Cardiac muscle cell (in vitro differentiated cells and primary cell): ENCODE measurements at places on chromosomes 1 and 21.

- DNase-seq = no peak
Measured at GRCh38 chr1:95957748-95958147, 723.7 kb downstream of the RWDD3 start.

GRCh38 chr1:201954263-201955008, 867 bp upstream of the TIMM17A start:
- DNase-seq = no peak

GRCh38 chr1:18588093-18588492, 42.6 kb upstream of the PAX7 start:
- no peak for DNase-seq

GRCh38 chr21:29697555-29698193, 242.1 kb downstream of the GRIK1 start:
- no peak for DNase-seq

DNA sequence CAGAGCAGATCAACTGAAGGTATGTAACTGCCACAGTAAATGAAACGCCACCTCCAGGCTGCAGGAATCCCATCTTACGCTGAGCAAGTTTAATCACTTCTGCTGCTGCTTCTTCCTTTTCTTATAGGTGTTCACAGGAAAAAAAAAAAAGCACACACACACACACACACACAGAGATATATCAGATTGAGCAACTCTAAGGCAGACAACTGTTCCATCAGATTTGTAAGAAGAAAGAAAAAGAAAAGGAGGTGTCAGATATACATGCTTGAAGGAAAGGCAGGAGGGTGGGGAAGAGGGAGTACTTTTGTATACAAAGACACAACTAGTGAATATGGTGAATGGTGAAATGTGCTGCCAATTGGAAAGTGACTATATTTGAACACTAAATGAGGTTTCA, 28.6 kb downstream of the DSTYK start:
- no peak for DNase-seq

DNA sequence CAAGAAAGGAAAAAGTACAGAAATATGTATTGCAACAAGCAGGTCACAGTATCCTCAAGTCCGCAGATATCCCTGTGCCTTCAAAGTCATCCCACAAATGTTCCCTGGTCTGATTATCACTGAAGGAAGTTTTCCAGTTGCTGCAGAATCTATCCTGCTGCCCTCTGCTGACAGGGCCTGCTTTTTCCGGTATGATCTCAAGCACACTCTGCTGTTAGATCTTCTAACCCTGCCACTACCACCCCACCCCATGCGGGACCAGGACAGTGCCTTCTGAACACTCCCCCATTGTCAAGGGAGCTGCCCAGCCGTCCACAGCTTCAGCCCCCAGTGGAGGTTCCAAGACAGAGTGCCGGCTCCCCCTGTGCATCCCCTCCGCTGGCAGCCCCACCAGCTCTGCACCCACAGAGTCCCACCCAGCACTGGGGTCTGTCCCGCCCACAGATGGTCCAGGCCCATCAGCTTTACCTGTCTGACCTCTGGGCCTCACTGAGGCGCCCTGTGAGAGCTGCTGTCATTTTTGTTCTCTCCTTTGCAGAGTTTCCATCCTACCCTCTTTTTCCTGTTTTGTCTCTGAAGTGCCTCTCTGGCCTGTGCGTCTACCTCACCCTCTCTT, 27.9 kb downstream of the FAM163A start:
- DNase-seq = peak; percentile 45

DNA sequence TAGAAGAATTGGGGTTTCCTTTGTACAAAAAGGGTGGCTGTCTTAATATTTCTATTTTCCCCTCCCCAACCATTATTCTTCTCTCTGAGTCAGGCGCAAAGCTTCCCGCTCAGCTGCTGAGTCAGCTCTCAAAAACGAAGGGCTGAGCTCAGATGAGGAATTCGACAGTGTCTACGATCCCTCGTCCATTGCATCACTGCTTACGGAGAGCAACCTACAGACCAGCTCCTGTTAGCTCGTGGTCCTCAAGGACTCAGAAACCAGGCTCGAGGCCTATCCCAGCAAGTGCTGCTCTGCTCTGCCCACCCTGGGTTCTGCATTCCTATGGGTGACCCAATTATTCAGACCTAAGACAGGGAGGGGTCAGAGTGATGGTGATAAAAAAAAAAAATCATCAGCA, 3.0 kb upstream of the TUFT1 start:
- peak; percentile 97 for DNase-seq

GRCh38 chr1:206779638-206780037, 7.3 kb upstream of the IL10 start:
- no peak for DNase-seq

DNA sequence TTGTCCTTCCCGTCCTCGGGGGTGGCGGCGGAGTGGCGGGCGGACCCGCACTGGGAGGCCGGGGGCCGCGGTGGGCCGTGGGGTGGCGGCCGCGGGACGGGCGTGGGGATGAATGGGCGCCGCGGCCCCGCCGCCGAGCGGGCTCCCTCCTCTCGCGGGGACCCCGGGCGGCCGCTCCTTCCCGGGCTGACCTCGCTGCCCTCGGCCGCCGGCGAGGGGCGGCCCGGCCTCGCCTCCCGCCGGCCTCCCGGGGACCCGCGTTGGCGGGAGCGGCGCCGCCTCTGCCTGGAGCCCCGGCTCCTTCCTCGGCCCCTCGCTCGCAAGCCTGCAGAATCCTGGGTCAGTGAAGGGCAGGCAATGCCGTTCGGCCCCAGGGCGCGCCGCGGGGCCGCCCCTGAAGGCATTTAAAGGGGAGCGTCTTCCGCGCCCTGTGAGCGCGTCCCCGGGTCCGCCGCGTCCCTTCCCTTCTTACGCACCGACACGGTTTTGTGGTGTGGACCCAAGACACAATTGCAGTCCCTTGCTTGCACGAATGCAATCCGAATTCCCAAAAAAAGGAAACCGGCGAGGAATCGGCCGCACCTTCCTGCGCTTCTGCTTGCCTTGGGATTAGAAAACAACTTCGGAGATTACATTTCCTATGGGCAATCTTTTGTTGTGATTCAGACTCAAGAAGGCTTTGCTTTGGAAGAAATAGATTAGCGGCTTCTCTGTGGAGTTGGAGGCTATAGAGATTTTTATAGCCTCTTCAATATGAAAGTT, 776 bp downstream of the ITSN1 start:
- DNase-seq = peak; percentile 59

GRCh38 chr1:230253150-230253549, 173.0 kb downstream of the PGBD5 start:
- no peak for DNase-seq

GRCh38 chr1:233513431-233513830, 100.5 kb upstream of the KCNK1 start:
- no peak for DNase-seq

GRCh38 chr1:185363205-185363604, 46.2 kb upstream of the IVNS1ABP start:
- no peak for DNase-seq

GRCh38 chr1:156926175-156926574, 5.7 kb downstream of the LRRC71 start:
- DNase-seq = peak; percentile 42

DNA sequence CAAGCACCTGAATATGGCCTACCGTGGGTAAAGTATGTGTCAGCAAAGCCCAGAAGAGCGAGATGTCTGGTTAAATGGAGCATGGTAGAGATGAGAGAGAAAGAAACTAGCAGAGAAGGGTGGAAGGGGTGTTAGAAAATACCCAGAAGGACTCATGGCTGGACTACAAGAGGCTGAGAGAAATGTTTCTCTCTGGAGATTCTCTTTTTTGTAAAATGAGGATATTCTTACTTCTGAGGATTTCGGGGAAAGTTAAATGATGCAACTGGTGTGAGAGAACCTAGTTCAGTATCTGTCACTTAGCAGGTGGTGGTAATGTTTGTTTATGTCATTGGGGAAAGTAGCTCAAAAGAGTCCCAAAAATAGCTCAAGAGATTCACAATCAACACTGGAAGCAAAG, 7.2 kb upstream of the EPS15 start:
- no peak for DNase-seq

DNA sequence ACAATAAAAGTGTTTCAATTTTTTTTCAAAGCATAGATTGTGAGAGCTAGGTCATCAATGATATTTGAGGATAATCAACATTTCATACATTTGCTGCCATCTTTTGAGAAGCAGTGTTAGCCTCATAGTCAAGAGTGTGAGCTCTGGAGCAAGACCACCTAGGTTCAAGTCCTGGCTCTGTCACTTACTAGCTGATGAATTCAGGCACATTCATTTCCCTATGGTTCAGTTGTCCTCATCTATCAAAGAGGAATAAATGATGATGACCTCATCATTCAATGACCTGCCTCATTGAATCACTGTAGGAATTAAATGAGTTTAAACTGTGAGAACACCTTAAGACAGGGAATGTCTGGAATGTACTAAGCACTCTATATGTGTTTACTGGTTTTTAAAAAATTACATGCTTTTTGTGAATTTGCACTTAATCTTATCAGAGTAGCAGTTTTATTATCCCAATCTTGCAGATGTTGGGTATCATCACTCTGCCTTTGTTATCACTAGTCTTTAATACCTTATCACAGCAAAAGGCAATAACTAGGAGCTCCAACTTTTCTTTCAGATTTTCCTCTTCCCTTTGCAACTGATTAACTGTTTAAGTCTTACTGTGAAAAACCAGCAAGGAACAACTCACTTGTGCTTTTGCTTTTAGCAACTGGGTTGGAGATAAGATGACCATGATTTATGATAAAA, 47.4 kb downstream of the SLC30A10 start:
- DNase-seq = no peak

GRCh38 chr1:53121319-53122172, 20.9 kb downstream of the SLC1A7 start:
- peak; percentile 77 for DNase-seq

DNA sequence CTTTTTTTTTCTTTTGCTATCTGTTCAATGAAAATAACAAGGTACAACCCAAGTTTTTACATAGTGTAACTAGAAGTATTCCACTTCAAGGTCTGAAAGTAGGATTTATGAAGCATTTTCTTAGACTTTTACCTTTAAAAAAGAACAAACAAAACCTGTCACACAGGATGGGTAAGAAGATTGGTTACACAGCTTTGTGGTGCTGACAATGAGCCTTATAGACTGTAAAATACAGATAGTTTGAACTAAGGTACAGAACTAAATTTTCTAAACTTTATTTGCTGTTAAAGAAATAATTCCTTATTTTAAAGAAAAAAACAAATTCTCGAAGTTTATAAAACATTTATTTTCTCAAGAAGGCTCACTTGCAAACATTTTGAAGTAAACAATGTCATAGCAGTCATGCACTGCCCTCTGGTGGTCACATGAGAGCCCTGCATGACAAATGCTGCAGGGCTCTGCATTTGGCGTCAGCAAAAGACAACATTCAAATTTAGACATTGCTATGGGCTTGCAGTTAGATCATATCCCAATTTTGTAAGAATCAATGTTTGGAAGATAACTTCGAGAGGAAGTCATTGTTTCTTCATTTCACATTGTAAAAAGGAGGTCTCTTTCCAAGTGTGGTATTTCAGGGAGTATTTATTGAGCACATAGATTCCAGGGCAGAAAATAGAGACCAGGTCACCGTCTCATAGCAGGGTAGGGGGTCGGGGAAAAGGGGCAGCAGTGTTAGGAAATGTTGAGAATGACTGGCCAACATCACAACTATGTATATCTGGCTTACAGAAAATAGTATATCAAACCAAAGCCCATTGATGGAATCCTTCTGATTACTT, 115.3 kb upstream of the FMN2 start:
- DNase-seq = peak; percentile 73
